ENCODE measurements at places on chromosomes 2 and 18.

DNA sequence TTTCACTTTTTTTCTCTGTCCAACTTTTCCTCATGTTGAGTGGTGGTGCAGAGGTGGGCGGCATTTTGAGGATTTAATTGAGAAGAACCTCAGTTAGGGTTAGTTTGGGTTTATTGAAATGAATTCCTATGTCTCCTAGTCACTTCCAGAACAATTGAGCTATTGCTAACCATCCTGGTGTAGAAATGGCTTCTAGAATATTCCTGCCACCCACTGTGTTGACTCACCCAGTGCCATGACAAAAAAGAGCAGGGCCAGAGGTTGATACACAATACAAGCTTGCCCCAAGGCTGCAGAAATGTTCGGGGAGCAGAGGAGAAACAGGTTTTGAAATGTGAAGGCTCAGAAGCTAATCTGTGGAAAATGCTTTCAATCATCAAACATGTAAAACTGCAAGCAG, 167.1 kb upstream of the TRIB2 start:
- DNase-seq = no peak

GRCh38 chr2:80113399-80113798, 191.2 kb downstream of the LRRTM1 start:
- no peak for DNase-seq

DNA sequence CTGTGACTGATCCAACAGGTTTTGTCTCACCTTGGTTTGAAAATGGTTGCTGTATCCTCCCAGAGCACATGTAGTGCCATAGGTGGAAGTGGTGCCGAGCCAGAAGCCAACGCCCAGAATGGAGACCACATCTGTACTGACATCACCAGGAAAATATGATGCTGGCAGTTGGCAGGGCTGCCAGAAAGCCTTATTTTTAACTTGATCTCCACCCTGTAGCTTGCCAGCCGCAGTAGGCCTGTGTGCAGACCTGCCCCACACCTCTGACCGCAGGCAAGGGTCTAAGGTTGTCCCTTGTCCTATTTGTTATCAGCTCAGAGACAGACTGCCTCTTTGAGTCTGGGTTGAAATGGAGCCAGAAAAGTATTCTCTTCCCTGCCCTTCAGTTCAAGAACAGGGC, 123.5 kb upstream of the EML6 start:
- DNase-seq = no peak

DNA sequence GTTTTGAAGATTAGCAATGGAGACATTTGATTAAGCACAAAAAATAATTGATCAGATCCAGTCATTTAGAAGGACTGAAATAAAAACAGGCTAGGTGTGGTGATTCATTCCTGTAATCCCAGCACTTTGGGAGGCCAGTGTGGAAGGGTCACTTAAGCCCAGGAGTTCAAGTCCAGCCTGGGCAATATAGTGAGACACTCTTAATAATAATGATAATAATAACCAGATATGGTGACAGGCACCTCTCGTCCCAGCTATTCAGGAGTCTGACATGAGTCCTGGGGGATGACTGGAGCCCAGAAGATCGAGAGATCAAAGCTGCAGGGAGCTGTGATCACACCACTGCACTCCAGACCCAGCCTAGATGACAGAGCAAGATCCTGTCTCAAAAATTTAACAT, 3.5 kb upstream of the FN1 start:
- DNase-seq = no peak

- DNase-seq = no peak
Measured at GRCh38 chr2:62374301-62375112, 131.5 kb downstream of the TMEM17 start.
